ENCODE measurements at places on chromosomes 2 and 18. TPM values are rescaled to one million over a fixed set of nuclear protein-coding genes. Genes with fewer than 3 reads are reported as not detected.

DNA sequence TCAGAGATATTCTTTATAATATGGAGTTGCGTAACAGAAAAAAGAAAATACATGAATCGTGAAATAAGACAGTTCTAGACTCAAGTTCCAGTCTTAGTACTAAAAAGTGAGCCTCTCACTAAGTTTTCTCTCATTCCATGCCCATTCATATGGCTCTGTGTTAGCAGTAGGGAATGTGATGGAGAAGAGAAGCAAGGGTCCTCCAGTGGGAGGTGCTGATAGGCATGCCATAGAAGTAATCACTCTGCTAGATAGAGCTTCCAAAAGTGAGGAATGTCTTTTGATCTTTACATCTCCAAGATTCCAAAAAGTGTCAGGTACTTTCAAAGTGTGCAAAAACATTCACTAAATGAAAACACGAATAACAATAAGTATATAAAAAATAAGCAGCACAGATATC, 678.4 kb downstream of the DCDC2C start:
- no peak for DNase-seq

DNA sequence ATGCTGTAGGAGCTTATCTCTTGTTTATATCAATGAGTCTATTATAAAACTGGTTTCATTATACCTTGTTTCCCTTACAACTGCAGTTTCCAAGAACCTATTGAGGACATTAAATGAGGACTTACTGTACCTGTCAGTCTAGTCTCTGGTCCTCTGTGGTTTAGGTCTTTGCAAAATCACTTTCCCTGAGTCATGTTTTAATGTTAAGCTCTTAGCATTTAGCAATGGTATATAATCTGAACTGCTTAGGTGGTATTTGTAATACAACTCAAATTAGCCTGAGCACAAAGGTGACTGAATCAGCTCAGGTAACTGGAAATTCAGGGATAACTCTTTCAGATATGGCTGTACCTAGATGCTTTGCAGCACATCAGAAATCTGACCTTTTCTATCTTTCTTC, 418.3 kb upstream of the SPRED2 start:
- DNase-seq, result no peak

GRCh38 chr2:172361360-172361759, 66.0 kb upstream of the ITGA6 start:
- DNase-seq, result no peak

DNA sequence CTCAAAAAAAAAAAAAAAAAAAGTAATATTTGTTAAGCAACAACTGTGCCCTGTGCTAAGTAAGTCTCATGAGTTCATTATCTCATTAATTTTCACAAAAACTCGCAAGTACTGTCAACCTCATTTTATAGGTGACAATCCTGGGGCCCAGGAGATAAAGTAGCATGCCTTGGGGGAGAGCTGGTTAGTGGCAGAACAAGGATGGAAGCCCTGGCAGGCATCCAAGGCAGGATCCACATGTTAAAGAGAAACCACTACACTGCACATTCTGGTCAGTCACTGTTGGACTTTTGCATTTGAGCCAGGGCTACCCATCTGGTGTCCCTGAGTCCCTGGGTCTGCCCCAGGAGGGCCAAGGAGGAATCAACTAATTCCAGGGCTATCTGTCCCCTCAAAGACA, 54.6 kb downstream of the ZFP36L2 start:
- no peak for DNase-seq

DNA sequence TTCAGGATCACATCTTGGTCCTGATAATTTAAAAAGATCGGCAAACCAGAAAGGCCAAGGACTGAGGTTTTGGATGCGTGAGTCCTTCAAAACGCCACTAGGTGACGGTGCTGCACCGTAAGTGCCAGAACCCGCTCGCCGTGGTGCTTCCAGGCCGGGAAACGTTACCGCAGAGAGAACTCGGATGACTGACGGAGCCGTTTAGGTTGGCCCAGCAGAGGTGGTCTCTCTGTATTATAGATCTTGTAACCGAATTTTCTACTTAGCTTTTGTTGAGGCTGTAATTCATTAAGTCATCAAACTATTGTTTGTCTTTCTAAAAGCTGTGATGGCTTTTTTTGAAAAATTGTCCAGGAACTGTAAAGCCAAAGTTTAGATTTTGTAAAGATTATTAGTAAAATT, 39.8 kb upstream of the ADCYAP1 start:
- peak; percentile 27 for DNase-seq

- DNase-seq, result no peak
Observed at GRCh38 chr2:19670303-19670702, 231.5 kb downstream of the TTC32 start.

- DNase-seq, result no peak
Observed at GRCh38 chr18:9642799-9643462, 28.6 kb upstream of the PPP4R1 start.

GRCh38 chr2:40531359-40531758, 79.5 kb upstream of the SLC8A1 start:
- no peak for DNase-seq

GRCh38 chr2:191572319-191572718, 105.6 kb upstream of the NABP1 start:
- DNase-seq, result no peak

- DNase-seq, result no peak
Observed at GRCh38 chr2:38598200-38598990, 4.3 kb downstream of the HNRNPLL start.

GRCh38 chr2:84458551-84459017, 496 bp downstream of the SUCLG1 start:
- DNase-seq, result no peak

DNA sequence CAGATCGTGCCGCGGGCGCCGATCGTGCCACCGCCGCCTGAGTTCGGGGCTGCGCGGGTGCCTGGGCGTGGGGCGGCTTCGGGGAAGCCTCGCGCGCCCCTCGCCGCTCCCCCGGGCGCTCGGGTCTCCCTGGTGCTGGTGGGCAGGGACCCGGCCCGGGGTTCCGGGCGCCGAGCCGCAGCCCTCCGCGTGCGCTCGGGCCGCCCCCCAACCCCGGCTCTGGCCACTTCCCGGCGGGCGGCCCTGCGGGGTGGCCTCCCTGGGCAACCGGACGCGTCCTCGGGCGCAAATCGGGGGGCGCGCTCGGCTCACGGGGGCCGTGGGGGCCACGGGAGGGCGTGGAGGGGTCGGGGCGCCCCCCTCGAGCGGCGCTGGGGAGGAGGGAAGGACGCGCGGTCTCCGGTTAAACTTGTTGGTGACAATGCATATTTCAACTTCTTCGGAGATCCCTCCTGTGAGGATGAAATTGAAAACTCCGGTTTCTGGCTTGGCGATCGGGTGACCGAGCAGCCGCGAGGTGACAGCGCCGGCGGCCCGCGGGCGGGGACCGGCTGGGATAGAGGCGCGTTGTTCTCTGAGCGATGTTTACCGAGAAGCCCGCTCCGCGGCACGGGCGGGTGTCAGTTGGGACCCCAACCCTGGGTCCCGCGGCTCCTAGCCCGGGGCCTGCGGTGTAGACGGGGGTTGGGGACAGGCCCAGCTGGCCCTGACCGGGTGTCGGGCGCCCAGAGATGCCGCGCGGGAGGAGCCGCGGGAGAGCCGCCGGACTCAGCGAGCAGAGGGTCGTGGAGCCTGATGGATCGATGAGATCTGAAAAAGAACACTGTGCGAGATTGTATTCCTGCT, 676 bp downstream of the SH3BP4 start:
- DNase-seq, result no peak

DNA sequence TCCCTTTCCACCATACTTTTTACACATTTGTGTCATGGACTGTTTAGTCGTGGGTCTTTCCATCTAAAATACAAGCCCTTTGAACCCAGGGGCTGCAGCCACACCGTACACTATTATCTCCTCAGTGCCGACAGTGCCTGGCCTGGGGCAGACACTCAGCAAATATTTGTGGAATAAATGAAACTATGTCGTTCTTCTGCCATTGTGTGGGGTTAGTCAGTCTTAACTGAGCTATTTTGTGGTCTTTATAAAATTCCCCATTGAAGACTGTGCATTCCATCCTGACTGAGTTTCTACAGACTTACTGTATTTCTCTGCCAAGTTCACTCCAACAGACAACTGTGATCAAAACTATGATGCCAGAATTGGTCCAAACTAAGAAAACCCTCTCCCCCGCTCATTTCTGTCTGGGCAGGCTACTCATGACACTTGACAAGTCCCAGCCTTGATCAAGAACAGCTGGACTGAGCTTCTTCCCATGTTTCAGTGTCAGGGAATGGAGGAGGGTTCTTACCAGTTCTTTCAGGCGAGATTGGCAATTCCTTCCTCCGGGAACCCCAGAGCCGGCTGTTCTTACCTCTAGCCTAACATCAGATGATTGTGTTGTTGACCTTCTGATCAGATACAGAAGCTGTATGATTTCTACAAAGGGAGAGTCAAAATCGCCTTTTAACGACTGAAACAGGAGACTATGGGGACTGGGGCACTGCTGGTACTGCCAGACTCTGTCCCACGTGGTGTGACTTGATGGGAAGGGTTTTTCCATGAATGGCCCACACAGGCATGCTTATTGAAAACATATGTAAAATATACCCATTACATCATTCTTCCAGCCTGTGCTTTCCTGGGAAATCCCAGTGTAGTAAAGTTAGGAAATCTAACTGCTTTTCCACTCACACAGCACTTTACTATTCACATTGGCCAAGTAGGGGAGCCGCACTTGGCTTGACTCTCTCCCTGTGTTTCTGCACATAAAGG, 77.4 kb upstream of the NPAS2 start:
- peak; percentile 12 for DNase-seq

DNA sequence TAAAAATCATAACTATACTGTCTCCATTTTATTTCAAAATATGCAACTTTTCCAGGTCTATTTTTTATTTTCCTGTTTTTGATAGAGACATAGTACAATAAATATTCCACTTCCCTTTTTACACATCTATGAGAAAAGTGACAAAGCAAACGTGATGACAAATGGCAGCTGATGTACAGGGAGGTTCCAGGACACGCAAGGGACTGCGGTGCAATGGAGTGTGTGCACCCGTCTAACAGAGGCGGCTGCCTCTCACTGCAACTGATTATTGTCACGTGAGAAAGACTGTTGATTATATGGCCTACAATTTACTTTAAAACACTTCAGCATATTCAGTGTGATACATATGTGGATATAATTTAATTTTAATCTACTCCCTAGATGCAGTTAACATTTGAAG, 142.6 kb downstream of the LRRC30 start:
- DNase-seq, result no peak

GRCh38 chr2:113209011-113209645, 35.4 kb downstream of the PSD4 start:
- no peak for DNase-seq

- no peak for DNase-seq
Observed at GRCh38 chr18:60209042-60209441, 163.5 kb downstream of the MC4R start.

GRCh38 chr2:182447863-182448262, 21.0 kb upstream of the PDE1A start:
- no peak for DNase-seq

- no peak for DNase-seq
Observed at GRCh38 chr2:44389895-44390294, 28.1 kb downstream of the CAMKMT start.

DNA sequence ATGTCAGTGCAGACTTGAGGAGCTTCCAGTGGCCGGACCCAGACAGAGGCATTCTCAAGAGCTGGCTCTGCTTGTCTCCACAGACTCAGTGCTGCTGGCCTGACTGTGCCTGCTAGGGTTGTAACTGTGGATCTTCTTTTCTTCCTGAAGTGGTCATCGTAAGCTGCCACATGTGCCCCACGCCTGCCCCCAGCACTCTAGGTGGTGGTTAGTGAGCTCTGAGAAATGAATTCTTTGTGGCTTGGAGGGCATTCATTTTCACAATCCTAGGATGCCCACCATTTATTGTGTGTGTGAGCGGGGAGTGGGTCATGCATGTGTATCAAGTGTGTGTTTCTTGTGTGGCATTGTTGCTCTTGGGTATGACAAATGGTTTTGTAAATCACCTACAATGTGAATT, 23.1 kb downstream of the RAB12 start:
- no peak for DNase-seq

GRCh38 chr2:83536556-83536955, 922.5 kb downstream of the SUCLG1 start:
- no peak for DNase-seq

DNA sequence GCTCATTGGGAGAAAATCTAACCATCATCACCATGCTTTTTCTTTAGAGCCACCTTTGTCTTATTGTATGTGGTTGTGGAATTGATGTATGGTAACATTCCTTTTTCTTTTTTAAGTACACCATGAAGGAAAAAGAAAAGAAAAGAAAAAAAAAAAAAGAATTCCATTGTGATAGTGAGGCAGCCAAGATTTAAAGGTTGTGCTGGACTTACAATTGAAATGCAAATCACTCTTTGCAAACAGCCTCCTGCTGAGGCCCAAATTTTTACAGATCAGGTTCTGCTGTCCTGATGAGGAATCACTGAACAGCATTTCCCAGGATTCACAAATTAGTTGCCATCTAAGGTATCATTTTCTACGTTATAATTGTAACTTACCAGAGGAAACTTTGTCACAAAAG, 1101.0 kb upstream of the FANCL start:
- no peak for DNase-seq

- DNase-seq, result peak; percentile 41
Observed at GRCh38 chr2:102187496-102188150, 800 bp downstream of the IL1RL2 start.

DNA sequence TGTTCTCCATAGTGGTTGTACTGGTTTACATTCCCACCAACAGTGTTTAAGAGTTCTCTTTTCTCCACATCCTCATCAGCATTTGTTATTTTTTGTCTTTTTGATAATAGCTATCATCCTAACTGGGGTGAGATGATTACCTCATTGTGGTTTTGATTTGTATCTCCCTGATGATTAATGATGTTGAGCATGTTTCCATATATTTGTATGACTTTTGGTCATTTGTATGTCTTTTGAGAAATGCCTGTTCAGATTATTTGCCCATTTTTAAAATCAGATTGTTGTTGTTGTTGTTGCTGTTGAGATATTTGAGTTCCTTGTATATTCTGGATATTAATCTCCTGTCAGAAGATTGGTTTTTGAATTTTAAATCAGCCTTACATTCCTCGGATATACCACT, 147.5 kb downstream of the NCOA1 start:
- no peak for DNase-seq

APCDD1 gene
- 4.6 TPM for total RNA-seq

GTF2A1L gene
- 0.16 TPM for total RNA-seq

SKOR2 gene
- total RNA-seq, result not detected

NR4A2 gene
- total RNA-seq, result 4.4 TPM

ARHGAP28 gene
- 17.9 TPM for total RNA-seq

LONRF2 gene
- 7.6 TPM for total RNA-seq

ATP9B gene
- 16.9 TPM for total RNA-seq

AQP4 gene
- 24.9 TPM for total RNA-seq

Measured in gastrocnemius medialis (tissue), 4 donors.